ENCODE measurements at places on chromosomes 3 and 15. TPM values are rescaled to one million over a fixed set of nuclear protein-coding genes. Genes with fewer than 3 reads are reported as not detected.

GRCh38 chr3:97037294-97037943 lies 223.0 kb downstream of the EPHA6 start:
- no peaks in the 10 kb centered on the region for H3K27me3 ChIP-seq
- no peak overlapping the region for H3K4me3 ChIP-seq
- no peaks in the 10 kb centered on the region for H3K36me3 ChIP-seq

DNA sequence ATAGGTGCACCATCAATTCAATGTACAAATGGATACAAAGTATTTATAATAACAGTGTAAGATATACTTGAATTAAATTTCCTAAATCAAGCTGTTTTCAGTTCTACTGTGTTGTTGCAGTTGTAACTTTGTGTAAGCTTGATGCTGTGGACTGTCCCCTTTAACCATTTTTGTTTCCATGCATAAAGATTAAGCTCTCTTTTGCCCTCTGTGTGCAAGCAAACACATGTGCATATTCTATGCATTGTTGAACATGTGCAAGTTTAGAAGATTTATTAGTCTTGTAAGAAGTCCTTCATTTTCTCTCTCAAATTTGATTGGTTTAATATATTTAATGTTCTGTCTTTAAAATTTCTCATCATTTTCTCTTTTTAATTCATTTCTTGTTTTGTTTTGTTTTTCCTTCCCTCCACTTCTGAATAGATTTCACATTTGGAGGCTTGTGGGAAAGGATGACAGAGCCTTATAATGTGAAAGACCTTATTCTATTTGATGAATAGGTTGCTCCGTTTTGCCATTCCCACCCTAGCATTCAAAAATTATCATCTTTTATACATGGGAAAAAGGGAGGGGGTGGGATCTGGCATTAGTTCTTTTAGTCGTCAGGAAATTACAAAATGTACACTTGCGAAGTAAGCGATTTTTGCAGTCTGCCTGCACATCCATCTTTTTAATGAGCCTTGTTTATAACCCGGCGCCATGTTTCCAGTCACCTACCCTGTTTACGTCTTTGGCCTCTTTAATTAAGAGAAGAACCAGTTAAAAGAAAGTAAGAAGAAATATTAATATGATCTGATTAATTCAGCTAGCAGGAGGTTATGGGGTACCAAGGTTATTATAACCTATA lies 961.5 kb upstream of the NR2F2 start:
- H3K4me3 ChIP-seq = no peak overlapping the region
- no peaks in the 10 kb centered on the region for H3K36me3 ChIP-seq
- no peaks in the 10 kb centered on the region for H3K4me1 ChIP-seq
- H3K27ac ChIP-seq = no peak overlapping the region
- no peak for DNase-seq

GRCh38 chr3:60809857-60810610 lies 441.2 kb downstream of the FHIT start:
- no peaks in the 10 kb centered on the region for H3K27me3 ChIP-seq
- no peaks in the 10 kb centered on the region for H3K36me3 ChIP-seq
- no peaks in the 10 kb centered on the region for H3K4me1 ChIP-seq
- DNase-seq = no peak

GRCh38 chr15:80204231-80204630 lies 47.8 kb downstream of the CTXND1 start:
- no peaks in the 10 kb centered on the region for H3K27me3 ChIP-seq
- no peak overlapping the region for H3K27ac ChIP-seq
- no peaks in the 10 kb centered on the region for H3K36me3 ChIP-seq
- no peaks in the 10 kb centered on the region for H3K4me1 ChIP-seq
- no peak overlapping the region for H3K4me3 ChIP-seq
- DNase-seq = no peak

SENP7 gene
- 25.6 TPM for total RNA-seq

LAMB2 gene
- 707 TPM for total RNA-seq

GOLGA8M gene
- total RNA-seq = 10.7 TPM

WNT5A gene
- total RNA-seq = 10.6 TPM

SYNPR gene
- total RNA-seq = not detected

Measured in aorta (tissue), 5 donors.